ENCODE measurements at places on chromosomes 11 and 22. TPM values are rescaled to one million over a fixed set of nuclear protein-coding genes. Genes with fewer than 3 reads are reported as not detected.
A peak's percentile ranks its signal among the peaks of the same experiment; 100 is the strongest.

GRCh38 chr11:29634744-29635143, 382.1 kb downstream of the KCNA4 start:
- no peaks in the 10 kb centered on the region for H3K36me3 ChIP-seq
- H3K27ac ChIP-seq, result no peak overlapping the region
- no peak overlapping the region for H3K4me3 ChIP-seq

DNA sequence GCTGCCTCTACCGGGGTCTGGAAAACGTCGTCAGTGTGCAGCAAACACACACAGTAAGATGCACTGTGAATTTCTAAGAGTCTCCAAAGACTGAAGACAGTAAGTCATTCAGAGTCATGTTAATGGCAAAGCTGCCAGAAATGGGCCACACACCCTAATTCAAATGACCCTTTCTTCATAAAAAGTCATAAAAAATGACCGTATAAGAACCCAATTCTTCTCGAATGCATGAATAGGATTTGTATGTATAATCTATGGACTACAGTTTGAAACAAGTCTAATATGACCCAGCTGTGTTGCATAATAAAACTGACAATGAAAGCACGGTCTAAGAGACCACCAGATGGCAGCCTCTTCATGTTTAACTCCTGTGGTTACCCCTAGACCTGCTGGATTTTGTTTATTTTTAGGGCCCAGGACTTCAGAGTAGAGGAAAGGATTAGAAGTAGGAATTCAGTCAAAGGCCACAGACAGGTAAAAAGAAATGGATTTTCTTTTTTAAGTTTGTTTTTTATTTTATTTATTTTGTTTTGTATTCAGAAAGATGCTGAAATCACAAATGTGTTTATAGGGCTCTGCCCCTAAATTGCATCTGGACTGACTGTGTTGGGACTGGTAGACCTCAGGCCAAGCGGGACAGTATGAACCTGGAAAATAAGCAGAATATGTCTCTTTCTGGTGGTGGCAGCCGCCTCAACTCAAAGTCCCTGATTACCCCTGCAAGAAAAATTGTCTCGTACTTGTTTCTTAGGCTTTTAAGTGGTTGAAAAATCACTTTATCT, 32.1 kb upstream of the SLC5A12 start:
- no peaks in the 10 kb centered on the region for H3K27me3 ChIP-seq
- no peak overlapping the region for H3K4me3 ChIP-seq
- no peaks in the 10 kb centered on the region for H3K36me3 ChIP-seq
- DNase-seq, result peak; percentile 14

DNA sequence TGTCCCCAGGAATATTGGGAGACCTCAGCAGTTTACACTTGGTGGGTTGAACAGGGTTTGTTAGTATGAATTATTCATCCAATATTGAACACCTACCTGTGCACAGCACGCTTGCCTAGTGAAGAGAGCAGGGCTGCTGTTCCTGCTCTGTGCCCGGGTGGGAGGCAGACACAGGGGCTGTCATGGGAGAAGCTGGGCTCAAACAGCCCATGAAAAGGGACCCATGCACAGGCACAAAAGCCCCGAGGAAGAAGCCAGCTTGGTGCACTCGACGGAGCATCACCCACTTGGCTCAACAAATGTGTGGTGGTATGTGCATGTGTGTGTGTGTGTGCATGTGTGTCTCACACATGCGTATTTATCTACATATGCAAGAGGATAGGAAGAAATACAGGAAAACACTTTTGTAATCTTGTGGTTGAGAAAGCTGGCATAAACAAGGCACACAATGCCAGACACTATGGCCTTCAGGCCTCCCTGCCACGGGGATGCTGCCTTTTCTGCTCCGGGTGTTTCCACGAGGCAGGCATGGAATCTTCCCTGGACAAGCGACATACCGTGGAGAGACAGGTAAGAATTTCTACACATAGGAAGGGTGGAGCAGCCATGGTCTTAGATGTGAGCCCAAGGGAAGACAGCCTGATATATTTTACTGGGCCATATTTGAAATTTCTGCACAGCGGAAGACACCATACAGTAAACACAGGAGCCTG, 5.0 kb upstream of the APOBEC3A start:
- no peaks in the 10 kb centered on the region for H3K36me3 ChIP-seq
- peaks cover 30% of the 10 kb centered on the region for H3K27me3 ChIP-seq
- peaks cover 7% of the 10 kb centered on the region for H3K4me1 ChIP-seq
- H3K4me3 ChIP-seq, result no peak overlapping the region
- H3K27ac ChIP-seq, result no peak overlapping the region

DNA sequence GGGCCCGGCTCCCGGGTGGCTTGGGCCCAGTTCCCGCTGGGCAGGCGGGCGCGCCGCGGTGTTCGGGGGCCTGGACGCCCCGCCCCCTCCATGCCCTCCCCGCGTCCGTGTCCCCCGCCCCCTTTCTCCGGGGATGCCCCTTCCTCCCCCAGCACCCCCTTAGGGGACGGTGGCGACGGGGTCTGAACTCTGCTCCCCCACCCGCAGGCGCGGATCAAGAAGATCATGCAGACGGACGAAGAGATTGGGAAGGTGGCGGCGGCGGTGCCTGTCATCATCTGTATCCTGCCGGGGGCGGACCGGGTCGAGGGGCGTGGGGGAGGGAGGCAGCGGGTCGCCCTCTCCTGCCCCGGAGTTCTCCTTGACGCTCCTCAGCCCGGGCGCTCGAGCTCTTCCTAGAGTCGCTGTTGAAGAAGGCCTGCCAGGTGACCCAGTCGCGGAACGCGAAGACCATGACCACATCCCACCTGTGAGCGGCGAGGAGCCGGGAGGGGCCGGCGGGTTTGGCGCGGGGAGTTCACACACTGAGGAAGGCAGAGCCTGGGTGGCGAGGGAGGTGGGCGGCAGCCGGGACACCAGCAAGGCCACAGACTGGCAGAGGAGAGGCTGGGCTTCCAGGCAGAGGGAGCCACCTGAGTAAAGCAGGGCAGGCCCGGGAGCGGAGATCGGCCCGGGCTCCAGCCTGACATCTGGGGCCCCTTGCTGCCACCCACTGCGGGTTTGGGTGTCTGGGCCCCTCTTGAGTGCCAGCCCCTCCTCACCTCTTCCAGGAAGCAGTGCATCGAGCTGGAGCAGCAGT, 546 bp downstream of the DRAP1 start:
- peaks cover 2% of the 10 kb centered on the region for H3K27me3 ChIP-seq
- peak overlapping the region; percentile 78 for H3K27ac ChIP-seq
- peak overlapping the region; percentile 84 for H3K4me3 ChIP-seq
- peaks cover 5% of the 10 kb centered on the region for H3K36me3 ChIP-seq

The DLG2 gene
- 2.4 TPM for total RNA-seq
